ENCODE measurements at places on chromosomes 3 and 15.

DNA sequence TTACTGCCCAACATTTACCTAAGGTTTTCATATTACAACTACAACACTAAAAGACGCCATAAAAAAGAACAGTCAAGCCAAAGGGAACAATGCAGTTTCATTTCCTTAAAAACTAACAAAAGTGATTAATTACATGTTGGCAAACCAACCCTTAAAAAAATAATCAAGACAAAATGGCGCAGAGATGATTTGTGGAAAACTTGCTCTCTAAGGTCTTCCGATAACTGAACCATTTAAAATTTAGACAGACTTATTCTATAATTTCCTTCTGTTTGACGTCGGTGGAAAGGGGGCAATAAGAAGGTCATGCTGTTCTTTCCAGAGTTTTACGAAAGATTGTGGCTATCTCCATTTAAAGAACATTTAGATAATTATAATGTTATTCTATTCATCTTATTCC, 87.6 kb downstream of the RYK start:
- DNase-seq, result no peak

DNA sequence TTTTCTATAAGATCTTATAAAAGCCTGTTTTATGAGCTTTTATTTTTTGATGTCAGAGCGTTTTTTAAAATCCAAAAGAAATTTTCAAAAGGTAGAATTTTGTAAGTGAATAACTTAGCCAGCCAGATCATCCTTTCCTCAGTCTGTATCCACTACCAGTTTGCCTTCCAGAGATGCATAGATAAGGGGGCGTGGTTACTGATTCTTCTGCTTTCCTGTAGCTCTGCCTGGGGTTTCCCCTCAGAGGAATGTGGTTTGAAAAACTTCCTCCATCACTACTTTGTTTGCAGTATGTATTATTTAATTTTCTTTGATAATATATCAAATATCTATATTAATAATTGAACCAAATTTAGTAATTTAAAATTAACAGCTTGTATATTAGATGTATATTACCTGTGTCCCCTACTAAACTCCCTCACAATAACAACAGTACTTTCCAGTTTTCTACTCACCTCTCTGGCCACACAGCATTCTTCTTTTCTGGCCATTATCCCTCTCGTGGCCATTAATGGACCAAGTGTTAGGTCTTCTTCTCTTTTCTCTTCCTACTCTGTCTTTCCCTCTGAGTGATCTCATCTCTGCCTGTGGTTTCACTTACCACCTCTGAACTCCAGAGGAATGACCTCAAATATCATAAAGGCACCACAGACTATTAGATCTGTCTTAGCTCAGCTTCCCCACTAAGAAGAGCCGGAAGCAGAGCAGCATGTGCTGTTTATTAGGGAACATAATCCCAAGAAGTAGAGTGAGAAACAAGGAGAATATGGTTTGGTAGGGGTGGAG, 239.7 kb downstream of the UBE2E2 start:
- DNase-seq, result no peak

DNA sequence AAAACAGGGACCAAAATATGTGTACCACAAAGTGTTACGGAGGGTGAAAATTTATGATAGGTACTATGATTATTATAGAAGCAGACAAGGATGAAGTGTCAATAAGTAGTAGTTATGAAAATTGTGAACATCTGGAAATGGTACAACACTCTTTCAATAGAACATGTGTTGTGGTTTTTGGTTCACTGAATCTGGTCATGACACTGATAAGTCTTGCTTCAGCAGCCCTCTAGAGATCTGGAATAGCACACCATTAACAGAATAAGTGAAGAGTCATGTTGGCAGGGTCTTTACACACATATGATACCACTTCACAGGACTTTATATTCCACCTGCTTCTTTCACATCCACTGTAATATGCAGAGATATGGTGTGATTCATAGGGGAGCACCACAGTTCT, 985.2 kb upstream of the SEMA6D start:
- DNase-seq, result no peak

DNA sequence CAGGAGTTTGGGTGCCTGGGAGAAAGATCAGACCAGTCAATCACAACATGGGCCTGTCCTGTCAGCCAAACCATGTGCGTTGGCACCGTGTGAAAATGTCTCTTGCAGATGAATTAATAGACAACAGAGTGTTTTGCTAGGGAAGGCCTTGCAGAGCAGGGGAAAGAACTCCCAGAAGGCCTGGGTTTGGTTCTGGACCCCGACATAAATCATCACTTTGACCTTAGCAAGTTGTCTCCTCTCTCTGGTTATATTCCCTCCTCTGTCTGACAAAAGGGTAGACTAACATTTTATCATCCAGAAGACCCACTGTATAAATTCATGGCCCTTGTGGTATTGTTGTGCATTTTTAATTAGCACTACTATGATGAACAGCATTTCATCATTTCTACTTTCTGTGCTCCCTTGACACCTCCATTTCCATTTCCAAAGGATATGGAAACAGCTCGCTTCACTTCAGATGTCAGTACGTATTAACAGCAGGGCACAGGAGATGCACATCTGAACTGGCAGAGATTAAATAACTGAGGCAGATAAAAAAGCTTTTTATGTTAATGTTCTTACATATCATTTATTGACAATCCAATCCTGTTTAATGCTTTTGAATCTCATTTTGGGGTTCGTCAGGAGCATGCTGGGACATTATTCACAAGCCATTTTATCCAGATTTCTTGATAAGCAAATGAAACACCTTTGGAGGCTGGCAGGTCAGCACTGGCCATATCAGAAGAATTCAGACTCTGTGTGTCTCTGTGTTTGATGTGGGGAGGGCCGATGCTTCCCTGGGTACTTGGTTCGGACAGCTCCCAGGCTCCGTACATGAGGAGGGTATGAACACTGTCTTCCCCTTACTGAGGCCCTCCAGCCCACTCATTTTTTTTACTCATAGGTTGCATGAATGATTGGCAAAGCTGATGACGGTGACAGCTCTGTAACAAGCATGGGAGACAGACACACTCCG, 28.2 kb upstream of the IL12A start:
- DNase-seq, result no peak

DNA sequence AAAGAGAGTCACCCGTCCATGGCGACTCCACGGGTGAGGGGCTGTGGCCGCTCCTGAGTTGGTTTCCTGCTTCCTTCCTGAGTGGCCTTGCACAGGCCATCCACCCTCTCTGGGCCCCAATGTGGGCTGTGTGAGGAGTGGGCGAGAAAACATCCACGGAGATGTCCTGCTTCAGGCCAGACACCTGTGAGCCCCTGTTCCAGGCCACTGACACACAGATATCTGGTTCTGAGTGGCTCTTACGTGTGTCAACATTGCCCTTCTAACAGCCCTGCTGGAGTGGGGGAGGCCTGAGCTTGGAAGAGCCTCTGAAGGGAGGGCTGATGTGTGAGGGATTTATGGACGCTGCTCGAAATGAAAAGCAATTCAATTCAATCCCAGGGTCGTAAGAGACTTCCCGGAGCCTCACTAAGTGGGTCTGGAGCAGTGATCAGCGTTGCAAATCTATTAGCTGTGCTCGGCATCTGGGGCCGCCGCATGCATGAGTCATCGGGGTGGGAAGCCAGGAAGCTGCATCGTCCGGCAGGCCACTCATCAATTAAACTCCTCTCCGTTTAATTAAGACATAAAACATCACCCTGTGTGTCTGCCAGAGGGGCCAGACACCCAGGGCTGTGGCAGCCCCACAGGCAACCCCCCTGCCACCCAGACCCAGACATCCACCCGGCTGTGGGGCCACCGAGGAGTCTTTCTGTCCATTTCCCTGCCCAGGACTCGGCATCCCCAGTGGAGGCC, 20.0 kb upstream of the PRR23E start:
- DNase-seq, result no peak

DNA sequence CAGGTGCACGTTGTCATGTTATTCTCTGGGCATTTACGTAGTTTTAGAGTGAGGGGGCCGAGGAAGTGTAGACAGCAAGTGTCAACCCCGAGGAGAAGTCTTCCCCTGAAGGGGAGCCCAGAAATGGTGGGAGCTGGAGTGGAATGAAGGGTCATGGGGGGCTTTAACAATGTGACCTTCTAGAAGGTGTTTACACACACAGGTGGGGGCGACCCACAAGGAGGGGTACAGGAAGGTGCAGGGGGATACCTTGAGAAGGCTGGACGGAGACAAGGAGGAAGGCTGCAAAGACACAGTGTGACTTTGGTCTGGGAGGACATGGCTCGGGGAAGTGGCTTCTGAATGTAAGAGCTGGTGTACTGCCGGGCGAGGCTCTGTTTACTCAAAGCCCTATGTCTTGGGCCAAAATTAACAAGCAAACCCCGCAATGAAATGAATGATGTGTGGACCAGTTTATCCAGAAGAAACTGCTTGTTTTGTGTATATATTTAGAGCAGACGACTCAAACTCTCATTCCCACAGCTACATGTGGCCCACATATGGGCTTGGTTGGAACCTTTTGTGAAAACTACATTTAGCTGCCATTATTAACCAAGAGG, 18.7 kb downstream of the TRPM1 start:
- DNase-seq, result no peak

DNA sequence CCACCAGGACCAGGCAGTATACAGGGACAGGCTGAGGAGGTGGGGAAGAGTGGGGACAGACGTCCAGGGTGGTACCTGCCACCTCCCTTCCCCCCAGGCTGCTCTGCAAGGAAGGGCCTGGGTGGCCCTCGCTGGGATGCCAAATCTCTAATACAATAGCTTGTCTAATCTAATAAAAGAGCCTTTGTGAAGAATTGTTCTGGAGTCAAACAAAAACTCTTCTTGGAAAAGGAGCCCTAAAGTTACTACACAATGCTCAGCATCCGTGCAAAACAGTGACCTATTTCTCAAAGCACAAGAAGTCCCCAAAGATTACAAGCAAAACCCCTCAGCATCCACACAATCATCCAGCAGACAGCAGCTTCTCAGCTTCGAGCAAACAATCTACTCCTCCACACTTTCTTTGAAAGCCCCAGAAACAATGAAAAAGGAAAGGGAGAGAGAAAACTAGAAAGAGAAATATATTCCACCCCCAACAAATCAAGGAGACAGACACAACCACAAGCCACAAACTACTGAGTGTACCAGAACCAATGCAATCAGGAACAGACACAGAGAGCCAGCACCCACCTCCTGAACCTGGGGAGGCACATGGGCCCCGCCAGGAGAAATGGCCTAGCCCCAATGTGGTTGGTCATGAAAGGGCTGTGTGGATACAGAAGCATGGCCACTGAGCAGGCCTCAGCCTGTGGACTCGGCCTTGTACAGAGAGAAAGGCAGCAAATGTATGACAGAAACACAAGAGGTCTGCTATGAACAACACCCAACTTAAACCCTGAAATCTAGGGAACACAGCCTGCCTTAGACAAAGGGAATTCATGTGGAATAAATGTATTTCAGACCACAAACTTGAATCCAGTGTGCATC, 177.1 kb upstream of the CHRNA7 start:
- no peak for DNase-seq

- no peak for DNase-seq
Measured at GRCh38 chr3:177308911-177309310, 111.6 kb upstream of the TBL1XR1 start.

- DNase-seq, result no peak
Measured at GRCh38 chr3:48651771-48652170, 10.9 kb downstream of the CELSR3 start.

- DNase-seq, result no peak
Measured at GRCh38 chr15:101288905-101289513, 6.0 kb downstream of the SNRPA1 start.

DNA sequence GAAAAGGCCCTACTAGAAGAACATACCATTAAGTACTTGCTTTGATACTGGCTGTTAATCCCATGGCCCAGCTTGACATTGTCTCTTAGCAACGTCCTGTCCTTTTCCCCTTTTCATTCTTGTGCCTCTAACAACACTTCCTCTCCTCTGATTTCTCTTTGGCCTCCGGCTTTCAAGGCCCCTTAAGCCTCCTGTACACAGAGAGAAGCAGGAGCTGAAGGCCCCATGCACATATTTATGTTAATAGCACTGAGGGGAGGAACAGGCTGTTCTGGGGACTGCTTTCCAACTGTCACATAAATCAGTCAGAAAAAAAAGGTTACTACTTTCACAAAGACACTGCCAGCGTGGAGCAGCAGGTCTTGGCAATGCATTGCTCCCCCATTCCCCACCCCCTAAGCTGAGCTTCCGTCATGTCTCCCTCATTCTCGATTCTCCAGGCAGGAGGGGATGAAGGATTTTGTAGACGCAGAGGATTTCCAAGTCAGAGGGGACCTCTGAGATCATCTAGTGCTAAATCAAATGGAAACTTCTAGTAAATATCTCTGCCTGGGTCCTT, 257.4 kb upstream of the ADAMTS9 start:
- no peak for DNase-seq

DNA sequence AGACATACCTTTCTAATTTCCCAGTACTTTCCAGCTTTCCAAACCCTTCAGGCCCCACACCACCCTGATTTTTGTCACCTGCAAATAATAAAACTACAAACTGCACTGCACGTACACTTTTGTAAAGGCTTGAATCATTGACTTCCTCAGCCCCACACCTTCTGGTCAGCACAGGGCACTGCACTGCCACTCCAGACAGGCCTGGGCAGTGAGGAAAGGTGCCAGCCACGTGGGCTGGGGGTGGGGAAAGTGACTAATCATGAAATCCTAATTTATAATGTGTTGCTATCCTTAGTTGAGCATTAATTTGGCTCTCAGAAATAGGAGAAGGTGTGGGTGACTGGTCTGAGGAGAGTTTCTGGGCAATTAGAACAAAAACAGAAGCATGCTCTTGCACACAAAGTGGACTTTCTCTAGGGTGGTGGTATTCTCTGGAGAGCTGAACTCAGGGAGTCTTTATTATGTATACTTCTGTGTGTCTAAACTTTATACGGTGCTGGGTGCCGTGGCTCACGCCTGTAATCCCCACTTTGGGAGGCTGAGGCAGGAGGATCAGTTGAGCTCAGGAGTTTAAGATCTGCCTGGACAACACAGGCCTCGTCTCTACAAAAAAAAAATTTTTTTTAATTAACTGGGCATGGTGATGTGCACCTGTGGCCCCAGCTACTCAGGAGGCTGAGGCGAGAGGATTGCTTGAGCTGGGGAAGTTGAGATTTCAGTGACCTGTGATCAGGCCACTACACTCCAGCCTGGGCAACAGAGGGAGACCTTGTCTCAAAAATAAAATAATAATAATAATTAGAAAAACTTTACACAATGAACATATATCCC, 58.2 kb upstream of the FLNB start:
- no peak for DNase-seq

DNA sequence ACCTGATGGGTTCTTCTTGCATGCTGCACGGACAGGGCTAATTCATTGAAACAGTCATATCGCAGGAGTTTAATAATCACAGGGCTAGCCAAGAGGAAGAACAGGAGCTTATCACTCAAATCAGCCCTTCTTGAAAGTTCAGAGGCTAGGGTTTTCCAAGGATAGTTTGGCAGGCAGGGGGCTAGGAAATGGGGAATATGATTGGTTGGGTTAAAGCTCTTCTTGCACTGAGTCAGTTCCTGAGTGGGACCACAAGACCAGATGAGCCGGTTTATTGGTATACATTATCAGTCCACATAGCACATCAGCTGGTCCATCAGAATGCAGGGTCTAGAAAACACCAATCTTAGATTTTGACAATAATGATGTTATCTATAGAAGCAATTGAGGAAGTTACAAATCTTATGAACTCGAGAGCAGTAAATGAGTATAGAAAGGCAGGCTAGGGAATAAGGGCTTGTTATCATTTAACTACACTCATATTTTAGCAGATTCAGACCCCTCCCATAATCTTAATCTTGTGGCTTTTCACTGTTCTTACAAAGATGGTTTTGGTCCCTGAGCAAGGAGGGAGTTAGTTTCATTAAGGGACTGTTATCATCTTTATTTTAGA, 58.1 kb upstream of the SLC25A36 start:
- no peak for DNase-seq

Data from epithelial cell of prostate (primary cell).